ENCODE measurements at places on chromosomes 3 and 15.

GRCh38 chr15:90829942-90830440, 38.4 kb upstream of the FURIN start:
- peak; percentile 85 for DNase-seq

DNA sequence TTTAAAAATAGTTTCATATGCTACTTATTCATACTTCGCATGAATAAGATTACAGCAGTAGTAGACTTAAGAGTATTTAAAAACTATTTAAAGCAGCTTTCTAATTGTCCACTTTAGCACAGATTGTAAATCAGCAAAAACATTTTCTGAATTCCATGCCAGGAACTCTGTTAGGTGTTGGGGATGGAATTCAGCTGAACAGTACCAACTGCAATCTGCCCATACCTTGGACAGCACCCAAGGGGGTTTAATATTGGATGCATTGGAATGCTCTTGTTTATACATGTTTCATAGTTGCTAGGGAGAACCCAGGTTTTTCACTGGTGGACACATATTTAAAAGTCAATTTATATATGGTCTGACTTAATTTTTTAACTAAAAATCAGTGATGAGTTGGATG, 74.8 kb downstream of the PPM1L start:
- DNase-seq: no peak

- peak; percentile 63 for DNase-seq
Observed at GRCh38 chr15:78438619-78439285, 736 bp downstream of the IREB2 start.

DNA sequence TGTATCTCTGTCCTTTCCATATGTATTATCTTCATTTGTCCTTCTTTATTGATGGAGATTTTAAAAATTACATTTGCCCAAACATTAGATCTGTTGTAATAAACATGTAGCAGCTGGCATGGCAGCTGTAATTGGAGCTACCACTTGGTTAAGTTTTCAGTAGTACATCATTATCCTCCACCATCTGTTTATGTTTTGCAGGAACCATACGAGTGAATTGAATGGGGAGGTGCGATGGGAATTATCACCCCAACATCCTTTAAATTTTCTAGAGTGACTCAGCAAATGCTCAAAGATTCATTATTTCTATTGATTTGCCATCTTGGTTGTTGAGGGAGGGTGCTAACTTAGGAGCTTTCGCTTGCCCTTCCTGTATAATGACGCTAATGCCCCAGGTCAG, 32.6 kb upstream of the NOX5 start:
- no peak for DNase-seq

- no peak for DNase-seq
Observed at GRCh38 chr3:17047894-17048293, 163.1 kb downstream of the PLCL2 start.

GRCh38 chr15:96351761-96352603, 21.5 kb downstream of the NR2F2 start:
- DNase-seq: no peak

DNA sequence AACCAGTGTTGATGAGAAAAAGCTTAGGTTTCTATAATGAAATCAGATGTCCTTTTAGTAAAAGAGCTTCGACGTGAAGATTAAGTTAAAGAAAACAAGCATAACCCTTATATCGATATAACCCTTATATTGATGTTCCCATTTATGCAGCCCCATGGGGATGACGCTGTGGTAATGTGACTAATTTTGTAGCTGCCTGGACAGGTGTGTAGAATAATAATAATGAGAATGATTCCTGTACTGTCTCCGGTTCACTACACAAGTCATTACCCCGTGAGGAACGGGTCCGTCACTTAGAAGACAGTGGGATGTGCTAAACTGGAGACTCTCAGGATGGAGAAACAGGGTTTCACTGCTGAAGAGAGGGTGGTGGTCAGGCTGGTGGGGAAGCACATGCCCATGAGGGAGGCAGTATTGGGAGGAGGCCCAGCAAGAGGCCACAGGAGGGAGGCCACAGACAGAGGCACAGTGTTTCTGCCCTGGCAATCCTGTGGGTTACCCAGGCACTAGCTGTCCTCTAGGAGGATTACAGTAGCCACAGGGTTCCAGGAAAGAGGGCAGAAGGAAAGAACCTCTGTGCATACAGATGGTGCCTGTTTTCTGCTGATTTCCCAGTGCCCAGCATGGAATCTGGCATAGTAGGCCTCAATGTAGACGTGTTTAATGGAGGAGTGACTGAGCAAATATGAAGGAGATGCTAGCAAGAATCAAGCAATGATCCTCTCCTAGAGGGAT, 191.1 kb upstream of the TSC22D2 start:
- no peak for DNase-seq

DNA sequence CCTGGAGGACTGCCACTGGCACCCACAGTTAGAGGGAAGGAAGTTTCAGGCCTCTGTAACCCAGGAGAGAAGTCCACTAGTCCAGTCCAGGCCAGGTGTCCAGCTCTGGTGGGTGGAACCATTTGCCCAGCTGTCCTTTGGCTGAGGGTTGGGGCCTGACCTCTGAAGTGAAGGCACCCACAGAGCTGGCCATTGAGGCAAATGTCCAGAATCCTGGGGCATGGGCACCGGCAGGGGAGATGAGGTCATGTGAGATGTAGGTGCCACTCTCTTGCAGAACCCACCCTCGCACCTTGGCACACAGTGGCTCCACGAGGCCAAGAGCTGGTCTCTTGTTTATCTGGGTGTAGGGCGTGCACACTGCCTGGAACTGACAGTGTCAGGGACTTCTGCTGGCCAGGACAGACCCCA, 162.8 kb downstream of the SMAD6 start:
- DNase-seq: peak; percentile 36

DNA sequence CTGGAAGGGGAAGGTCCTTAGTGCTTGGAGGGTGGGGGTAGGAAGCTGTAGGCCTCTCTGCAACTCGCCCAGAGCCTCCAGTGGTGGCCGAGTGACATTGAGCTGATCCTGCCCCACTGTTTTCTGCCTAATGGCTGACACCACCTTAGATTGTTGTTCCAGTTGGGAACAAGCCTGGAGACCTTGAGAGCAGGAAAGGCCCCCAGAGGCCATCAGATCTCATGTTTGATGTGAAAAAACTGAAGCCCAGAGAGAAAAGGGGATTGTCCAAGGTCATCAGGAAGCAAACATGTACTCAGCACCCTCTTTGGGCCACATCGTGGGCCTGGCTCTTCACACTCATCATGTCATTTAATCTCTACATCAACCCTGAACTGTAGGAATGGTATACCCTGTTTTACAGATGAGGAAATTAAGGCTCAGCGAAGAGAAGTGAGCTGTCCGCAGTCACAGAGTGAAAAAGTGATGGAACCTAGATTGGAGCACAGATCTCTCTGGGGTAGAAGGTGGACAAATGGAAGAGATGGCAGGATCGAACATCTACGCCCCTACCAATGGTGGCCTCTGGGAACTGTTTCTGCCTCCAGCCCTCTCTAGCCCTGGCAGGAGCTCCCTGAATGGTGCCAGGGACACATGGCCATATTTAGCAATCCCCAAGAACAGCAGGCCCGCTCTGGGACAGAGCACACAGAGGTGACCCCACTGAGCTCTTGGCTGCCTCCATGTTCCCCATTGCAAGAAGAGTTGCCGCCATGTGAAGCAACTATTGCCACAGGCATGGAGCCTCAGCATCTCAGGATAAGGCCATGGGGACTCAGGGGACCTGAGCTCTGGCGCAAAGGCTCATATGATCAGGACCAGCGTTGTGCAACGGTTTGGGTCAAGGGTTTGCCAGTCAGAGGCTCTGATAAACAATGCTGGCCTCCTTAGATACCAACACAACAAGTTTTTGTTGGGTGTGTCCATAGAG, 31.6 kb upstream of the TSEN2 start:
- DNase-seq: no peak

DNA sequence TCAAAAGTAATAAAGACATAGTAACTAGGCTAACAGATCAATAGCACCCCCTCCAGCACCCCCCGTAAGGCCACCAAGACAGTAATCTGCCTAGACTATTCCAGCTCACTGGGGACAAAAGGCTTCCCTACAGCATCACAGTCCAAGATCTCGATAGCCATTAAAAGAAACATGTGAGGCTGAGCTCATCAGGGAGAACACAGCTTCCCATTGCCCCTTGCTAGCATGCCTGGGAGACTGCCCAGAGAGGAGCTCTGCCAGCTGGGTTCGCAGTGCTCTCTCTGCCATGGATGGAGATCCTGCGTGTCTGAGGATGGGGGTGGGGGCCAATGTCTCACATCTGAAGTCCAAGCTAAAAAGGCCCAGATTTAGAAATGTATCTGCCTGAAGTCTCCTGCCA, 17.8 kb downstream of the LRIG1 start:
- no peak for DNase-seq

DNA sequence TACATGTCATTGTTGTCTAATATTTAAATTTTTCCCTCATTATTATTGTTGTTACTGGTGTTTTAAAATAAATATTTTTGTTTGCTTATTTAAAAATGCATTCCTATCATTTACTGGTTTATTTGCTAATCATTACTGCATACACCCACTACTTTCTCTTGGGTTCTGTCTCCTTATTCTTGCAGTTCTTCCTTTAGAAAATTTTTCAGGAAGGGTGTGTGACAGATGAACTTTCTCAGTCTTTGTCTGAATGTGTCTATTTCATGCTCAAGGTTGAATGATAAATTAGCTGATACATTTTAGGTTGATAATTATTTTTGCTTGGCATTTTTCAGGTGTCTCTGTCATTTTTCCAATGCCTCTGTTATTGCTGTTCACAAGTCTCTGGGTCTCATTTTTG, 7.4 kb downstream of the AQP9 start:
- no peak for DNase-seq

DNA sequence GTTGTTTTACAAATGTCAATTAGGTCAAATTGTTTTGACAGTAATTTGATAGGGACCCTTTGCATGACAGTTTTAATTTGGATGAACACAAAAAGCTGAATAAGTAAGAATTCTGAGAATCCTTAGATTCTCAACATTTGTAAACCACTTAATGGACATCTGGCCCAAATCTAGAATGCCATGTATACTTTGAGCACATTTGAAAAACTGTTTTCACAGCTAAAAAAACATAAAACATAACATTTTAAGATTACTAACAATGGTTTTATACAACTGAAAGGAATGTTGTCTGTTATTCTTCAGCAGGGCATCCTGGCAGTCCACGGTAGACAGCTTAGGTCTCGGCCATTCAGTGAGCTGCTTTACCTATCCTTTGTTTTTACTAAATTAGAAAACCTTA, 34.5 kb upstream of the TM2D3 start:
- no peak for DNase-seq

DNA sequence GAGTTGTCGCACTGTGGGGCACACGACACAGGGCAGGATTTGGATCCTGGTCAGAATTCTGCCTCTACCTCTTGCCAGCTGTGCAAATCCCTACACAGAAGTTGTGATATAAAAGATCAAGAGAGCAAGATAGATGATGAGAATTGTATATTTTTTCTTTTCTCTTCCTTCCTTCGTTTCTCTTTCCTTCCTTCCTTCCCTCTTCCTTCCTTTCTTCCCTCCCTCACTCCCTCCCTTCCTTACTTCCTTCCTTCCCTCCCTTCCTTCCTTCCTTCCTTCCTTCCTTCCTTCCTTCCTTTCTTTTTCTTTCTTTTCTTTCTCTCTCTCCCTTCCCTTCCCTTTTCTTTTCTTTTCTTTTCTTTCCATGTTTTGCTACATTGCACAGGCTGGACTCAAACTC, 12.0 kb upstream of the AHSG start:
- DNase-seq: no peak
